ENCODE measurements at places on chromosomes 5 and 9.

- no peak for DNase-seq
These were observed 1505.2 kb upstream of the CDH9 start for GRCh38 chr5:28543473-28544098.

DNA sequence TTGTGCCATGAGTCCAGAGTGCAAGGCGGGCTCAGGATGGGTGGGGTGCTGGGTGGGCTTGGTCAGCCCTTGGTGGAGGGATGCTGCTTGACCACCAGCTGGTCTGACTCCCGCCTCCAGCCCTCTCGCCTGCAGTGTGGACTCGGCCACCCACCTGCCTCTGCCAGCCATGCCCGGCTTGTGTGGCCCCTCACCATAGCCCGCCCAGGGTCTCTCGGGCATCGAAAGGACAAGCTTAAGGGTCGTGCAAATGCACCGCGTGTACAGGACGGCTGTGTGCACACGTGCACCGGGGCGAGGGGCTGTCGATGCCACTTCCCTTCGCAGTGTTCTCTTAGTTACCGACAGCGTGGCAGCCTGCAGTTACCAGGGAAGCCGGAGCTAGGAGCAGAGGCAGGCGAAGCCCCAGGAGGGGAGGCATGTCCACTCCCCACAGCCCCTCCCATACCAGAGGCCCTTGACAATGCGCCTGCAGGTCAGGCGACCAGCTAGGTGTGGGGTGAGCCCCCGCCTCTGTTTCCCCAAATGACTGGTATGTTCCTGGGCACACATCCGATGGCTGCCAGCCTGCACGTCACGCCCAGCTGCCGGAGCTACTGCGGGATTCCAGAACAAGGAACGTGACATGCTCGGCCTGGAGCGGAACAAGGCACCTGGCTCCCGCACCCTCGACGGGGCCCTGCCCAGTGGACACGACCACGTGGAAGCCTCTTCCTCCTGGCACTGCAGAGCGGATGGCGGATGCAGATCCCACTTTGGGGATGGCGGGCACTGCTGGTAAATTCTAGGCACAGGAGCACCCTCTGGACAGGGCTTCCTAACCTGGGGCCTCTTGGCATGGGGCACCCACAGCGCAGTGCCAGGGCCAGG, 7.8 kb downstream of the LCN9 start:
- no peak for DNase-seq

GRCh38 chr5:52269859-52270258, 517.9 kb upstream of the ITGA1 start:
- DNase-seq, result no peak

DNA sequence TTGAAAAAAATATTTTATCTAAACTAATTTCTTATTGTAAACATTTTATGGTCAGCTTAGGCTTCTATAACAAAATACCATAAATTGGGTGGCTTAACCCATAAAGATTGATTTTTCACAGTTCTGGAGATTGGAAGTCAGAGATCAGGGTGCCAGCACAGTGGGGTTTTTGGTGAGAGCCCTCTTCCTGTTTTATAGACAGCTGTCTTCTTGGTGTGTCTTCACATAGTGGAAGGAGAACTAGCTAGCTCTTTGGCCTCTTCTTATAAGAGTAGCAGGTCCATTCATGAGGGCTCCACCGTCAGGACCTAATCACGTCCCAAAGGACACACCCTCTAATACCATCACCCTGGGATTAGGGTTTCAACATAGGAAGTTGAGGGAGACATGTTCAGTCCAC, 26.6 kb downstream of the OTULINL start:
- DNase-seq, result no peak

GRCh38 chr9:125707472-125707804, 430 bp upstream of the MAPKAP1 start:
- DNase-seq, result no peak

GRCh38 chr9:120571443-120572257, 8.3 kb downstream of the CDK5RAP2 start:
- peak; percentile 90 for DNase-seq

DNA sequence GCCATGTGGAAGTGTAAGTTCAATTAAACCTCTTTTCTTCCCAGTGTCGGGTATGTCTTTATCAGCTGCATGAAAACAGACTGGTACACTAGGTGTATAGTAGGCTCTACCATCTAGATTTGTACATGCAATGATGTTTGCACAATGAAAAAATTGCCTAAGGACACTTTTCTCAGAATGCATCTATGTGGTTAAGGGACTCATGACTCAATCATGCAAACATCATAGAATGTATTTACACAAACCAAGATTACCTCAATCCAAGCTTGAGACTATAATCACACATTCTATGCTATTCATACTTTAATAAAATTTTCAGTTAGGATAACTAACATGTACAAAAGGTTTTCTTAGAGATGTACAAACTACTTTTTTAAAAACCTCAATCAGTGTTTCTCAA, 1164.5 kb downstream of the CDH12 start:
- DNase-seq, result no peak

DNA sequence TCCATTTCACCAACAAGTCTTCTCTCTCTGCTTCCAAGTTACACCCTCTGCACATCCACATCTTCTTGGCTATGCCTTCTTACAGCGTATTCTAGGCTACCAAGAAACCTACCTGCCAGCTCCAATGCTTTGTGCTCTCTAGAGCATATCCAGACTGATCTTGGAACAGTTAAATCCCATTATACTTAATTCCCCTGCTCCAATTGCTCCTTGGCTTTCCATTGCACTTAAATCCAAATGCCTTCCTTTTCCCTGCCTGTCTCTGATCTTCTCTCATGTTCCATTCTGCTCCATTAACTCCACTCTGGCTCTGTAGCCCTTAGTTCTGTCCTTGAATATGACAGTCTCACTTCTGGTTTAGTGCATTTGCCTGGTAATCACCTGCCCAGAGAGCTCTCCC, 322.4 kb downstream of the LRRC70 start:
- DNase-seq, result no peak

- DNase-seq, result no peak
These were observed 95.9 kb downstream of the FBXO4 start for GRCh38 chr5:42020788-42021530.

- no peak for DNase-seq
These were observed 6.6 kb downstream of the EEIG1 start for GRCh38 chr9:127974001-127974768.

DNA sequence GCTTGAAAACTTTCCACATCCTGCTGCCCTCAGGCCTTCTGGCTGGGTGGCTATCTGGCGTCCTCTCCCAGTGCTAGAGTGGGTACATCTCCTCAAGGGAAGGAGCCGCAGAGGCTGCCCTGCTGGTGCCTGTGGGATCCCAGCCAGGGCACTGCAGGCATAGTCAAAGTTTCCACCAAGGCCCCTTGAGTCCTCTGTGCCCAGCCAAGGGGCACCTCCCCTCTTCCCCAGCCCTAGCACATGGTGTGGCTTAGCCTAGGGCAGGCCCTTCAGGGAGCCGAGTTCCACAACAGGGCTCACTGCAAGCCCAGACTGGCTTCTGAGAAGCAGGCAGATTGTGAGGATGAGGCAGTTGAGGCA, 103.2 kb downstream of the RGS3 start:
- DNase-seq, result no peak

DNA sequence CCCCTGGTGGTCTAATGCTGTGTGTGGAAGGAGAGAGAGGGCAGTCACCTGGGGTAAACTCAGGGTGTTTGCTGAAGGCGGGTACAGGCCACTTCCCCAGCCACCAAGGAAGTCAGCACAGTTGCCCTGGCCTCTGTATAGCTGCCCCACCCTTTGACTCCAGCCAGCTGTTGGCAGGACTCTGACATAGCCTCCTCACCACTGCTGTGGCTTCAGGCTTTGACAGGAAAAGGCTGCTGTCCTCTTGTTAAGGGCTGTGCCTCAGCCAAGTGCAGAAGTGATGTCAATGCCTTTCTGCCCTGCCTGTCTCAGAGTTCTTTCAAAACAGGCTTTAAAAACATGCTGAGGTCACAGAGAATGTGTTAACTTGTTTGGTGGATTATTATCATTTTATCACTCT, 487.2 kb upstream of the KLF4 start:
- DNase-seq, result peak; percentile 75

DNA sequence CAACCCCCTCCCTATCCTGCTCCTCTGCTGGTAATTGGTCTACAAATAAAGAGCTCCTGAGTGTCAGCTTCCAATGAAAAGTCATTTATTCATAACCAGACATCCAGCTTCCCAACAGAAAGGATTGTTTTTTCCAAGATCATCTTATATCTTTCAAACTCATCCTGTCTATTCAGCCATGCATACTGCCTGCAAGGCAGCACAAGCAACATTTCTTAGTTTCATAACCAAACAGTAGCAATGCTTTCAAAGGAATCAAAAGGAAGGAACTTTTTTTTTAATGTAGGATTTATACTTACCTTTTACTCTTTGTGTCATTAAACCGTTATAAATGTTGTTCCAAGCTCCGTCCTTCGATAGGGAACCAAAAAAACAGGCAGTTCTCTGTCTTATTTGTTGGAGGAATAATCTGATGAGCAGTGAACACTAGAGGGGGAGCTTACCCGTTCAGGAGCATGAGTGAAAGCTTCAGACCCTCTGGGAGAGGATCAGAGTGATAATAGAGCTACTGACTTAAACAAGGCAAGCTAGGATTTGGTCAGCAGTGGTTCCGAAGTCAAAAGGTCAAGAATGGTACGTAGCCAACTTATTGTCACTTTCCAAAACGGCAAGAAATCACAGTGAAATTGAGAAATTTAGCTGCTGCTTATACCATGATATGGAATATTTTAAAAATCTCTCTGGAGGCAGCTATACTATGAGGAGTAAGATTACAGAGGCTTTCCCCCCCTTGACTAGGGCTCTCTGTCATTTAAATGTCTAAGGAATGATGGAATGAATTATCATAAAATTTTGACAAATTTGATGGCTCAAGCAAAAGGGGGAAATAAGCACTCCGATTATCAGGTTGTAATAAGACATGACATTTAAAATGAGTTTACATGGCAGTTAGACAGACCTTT, 892.9 kb downstream of the NR2F1-AS1 start:
- DNase-seq, result peak; percentile 53

DNA sequence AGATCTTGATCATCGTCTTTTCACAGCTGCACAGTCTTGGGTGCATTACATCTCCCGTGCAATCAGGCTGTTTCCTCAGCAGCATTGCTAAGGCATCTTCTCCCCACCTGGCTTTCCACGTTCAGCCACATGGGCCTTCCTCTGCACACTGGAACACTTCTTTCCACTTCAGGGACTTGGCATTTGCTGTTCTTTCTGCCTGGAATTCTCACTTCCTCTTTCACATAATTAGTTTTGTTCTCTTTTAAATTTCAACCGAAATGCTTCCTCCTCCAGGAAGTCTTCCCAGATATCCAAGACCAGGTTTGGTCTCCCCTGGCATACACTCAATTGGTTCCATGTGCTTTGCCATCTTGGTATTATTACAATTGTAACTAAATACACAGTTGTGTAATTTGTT, 43.8 kb downstream of the WHRN start:
- no peak for DNase-seq

GRCh38 chr9:107299437-107299836, 16.4 kb downstream of the RAD23B start:
- no peak for DNase-seq

DNA sequence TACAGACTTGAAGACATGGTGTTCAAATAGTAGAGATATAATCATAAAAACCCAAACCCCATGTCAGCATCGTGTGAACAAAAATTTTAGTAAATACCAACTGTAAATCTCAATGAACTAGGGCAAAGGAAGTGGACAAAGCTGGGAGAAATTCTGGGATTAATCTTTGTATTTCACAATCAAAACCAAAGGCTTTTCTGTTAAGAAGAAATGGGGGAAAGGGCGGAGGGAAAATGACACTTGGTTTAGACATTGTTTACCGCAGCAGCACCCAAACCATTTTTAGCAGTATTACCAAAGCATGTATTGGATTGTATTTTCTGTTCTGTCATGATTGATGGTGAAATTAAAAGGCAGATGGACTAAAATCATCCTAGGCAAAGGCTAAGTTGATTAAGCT, 134.2 kb upstream of the PRSS3 start:
- no peak for DNase-seq

- DNase-seq, result peak; percentile 44
These were observed at the start of gene EFNA5 for GRCh38 chr5:107670932-107671741. TSS of gene EFNA5 (minus strand) at chr5:107670937.

- DNase-seq, result no peak
These were observed 36.5 kb downstream of the FOXD1 start for GRCh38 chr5:73411936-73412596.

DNA sequence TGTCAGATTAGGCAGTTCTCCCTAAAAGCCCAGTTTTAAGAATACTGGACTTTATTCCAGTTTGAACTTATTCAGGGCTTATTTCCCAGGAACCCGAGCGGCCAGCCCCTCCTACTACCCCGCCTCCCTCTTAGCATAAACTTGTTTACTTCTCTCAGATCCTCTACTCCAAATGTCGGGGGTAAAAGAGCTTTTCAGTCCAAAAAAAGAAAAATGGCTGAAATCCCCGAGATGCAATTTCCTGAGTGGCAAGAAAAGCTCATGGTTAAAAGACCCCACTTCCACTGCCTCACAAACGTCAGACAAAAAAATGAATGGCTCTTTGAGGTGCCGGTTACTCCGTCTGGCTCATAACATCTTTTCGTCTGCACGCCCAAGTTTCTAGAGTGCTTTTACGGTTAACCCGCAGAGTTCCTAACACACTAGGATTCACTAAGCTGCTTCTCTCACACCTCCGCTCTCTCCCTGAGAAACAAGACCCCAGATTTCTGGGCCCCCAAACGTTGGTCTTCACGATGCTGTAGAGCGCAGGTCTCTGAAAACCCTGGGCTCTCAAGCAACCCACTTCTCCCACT, 402 bp downstream of the BRD8 start:
- peak; percentile 23 for DNase-seq

DNA sequence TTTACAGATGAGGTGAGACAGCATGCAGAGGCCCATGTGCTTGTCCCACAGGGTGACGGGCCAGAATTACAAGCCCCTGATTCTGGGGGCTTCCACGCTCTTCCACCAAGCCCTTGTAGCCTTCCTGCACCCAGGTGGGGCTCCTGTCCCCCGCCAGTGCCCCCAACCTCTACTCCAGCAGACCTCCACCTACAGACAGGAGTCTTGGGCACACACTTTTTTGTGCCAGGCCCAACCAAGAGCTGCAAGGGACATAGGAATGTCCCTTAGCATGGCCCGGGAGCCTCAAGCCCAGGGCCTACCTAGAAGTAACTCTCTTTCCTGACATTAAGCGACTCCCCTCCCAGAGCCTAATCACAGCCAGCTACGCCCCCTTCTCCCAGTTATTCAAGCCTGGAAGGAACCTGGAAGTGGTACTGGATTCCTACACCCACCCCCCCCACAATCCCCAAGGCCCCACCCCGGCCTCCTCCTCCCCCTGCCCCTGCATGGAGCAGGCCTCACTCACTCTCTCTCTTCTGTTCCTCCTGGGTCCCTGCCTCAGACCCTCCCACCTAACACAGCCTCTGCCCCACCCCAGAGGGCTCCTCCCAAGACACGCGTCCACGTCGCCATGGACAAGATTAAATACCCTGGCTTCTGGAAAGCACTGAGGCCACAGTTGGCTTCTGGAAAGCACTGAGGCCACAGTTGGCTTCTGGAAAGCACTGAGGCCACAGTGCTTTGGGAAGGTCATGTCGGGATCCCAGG, 30.5 kb downstream of the ADAMTS2 start:
- peak; percentile 50 for DNase-seq

DNA sequence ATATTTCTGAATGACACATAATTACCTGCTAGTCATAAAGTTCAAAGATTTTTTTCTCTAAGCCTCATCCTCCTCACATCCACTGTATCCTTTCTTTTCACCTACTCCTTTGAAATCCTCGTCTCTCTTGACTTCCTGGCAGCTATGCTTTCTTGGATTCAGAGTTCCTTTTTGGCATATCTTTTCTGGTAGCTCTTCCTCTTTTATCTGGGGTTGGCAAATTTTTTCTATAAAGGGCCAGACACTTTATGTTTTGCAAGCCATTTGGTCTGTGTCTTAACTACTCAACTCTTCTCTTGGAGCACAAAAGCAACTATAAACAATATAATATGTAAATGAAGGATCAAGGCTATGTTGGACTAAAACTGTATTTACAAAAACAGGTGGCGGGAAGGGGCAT, 197.5 kb downstream of the KIAA0825 start:
- no peak for DNase-seq

All from fibroblast of the aortic adventitia (primary cell).